ENCODE measurements at places on chromosomes 11 and 22. TPM values are rescaled to one million over a fixed set of nuclear protein-coding genes. Genes with fewer than 3 reads are reported as not detected.
A peak's percentile ranks its signal among the peaks of the same experiment; 100 is the strongest.

DNA sequence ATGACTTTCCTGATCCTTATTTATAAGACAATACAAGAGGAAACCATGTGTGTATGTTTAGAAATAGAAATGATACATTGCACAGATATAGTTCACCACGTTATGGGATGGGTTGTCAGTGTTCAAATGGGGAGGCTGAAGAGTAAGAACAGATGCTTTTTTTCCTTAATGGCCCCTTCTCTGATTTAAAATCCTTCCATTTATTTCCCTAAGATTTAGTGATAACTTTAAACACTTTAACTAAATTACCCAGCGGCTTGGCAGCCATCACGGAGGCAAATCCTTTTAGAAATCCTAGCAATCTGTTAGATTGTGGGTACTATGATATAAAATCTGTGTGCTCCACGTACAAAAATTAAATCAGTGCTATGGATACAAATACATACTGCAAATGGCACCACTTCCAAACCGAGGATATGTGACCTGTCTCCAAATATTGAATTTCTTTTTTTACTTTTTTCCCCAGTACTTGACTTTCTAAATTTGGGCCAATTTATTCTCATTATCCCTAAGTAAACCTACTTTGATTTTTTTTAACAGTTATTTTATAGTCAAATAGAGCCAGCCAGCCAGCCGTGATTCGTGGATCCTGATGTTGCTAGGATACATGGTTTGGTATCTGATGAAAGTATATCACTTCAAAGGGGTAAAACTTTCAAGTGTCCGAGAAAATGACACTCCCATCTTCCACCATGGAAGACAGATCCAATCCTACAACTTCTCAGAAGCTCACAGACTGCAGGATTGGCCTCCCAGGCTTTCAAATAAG, 46.1 kb downstream of the BDNF start:
- H3K4me1 ChIP-seq, result no peaks in the 10 kb centered on the region
- H3K4me3 ChIP-seq, result no peak overlapping the region
- no peaks in the 10 kb centered on the region for H3K36me3 ChIP-seq
- no peak for DNase-seq

DNA sequence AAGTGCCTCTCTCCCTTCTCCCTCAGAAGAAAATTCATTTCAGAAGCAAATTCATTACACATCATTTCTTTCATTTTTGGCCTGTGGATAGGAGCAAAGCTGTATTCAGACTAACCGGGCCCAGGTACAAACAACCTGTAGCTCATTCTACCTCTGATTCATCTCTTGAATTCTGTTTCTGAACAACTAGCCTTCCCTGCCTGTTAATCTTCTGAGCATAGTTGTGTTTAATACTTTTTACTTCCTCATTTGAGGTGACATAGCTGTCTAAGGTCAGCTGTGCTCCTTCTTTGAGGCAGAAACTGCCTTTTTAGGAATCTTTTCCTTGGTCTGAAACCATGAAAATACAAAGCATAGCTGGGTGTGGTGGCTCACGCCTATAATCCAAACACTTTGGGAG, 12.6 kb upstream of the IL18BP start:
- H3K27ac ChIP-seq, result no peak overlapping the region
- no peaks in the 10 kb centered on the region for H3K4me1 ChIP-seq
- H3K36me3 ChIP-seq, result no peaks in the 10 kb centered on the region
- no peak overlapping the region for H3K4me3 ChIP-seq
- no peak for DNase-seq
- no peaks in the 10 kb centered on the region for H3K27me3 ChIP-seq

- DNase-seq, result no peak
- H3K4me1 ChIP-seq, result peaks cover 3% of the 10 kb centered on the region
- no peak overlapping the region for H3K4me3 ChIP-seq
- H3K27me3 ChIP-seq, result no peaks in the 10 kb centered on the region
- H3K36me3 ChIP-seq, result no peaks in the 10 kb centered on the region
Measured at GRCh38 chr11:978781-979180, 53.1 kb downstream of the AP2A2 start.

DNA sequence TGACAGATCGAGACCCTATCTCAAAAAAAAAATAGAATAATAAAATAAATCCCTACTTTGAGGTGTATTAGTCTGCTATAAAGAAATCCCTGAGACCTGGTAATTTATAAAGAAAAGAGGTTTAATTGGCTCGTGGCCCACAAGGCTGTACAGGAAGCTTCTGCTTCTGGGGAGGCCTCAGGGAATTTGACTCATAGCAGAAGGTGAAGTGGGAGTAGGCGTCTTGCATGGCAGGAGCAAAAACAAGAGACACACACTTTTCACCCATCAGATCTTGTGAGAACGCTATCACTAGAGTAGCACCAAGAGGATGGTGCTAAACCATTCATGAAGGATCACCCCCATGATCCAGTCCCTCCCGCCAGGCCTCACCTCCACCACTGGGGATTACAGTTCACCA, 29.2 kb downstream of the CDPF1 start:
- H3K27ac ChIP-seq, result no peak overlapping the region
- H3K27me3 ChIP-seq, result no peaks in the 10 kb centered on the region
- H3K4me1 ChIP-seq, result no peaks in the 10 kb centered on the region
- H3K36me3 ChIP-seq, result peaks cover 11% of the 10 kb centered on the region

GRCh38 chr11:130094614-130095013, 24.9 kb downstream of the APLP2 start:
- no peaks in the 10 kb centered on the region for H3K36me3 ChIP-seq
- no peaks in the 10 kb centered on the region for H3K4me1 ChIP-seq
- H3K27me3 ChIP-seq, result no peaks in the 10 kb centered on the region
- H3K27ac ChIP-seq, result no peak overlapping the region

DNA sequence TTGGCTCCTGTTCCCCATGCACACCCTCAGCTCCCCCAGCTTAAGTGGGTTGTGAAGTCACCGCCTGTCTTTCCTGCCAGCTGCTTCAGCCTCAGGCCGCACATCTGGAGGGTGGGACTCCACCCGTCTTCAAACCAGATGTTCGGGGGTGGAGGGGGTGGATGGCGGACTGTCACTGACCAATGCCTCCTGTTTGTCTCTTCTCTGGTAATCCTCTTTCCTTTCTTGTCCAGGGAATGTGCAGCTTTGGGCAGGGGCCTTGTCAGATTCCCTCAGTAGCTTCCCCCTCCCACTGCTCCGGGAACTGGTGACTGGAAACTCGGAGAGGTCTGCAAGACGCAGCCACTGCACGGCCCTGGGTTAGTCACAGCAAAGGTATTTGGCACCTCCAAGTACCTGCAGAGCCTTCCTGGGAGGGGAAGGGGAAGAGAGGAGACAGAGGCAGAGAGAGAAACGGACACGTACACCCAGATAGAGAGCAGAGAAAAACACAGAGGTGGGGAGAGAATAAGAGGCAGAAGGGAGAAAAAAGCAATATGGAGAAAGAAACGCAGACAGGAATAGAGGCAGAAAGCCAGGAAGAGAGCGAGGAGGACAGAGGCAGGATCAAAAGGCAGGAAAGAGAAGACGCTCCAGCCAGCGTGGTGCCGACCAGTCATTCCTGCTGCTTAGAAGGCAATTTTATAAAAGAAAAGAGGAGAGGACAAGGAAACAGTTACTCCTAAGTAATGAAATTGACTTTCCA, 56.1 kb upstream of the TIMP3 start:
- H3K27ac ChIP-seq, result peak overlapping the region; percentile 5
- H3K27me3 ChIP-seq, result no peaks in the 10 kb centered on the region
- no peaks in the 10 kb centered on the region for H3K4me1 ChIP-seq
- H3K36me3 ChIP-seq, result no peaks in the 10 kb centered on the region
- H3K4me3 ChIP-seq, result no peak overlapping the region

- no peaks in the 10 kb centered on the region for H3K27me3 ChIP-seq
- no peak for DNase-seq
- no peak overlapping the region for H3K4me3 ChIP-seq
- no peaks in the 10 kb centered on the region for H3K36me3 ChIP-seq
Measured at GRCh38 chr11:119000906-119001305, 3.0 kb downstream of the CENATAC start.

DNA sequence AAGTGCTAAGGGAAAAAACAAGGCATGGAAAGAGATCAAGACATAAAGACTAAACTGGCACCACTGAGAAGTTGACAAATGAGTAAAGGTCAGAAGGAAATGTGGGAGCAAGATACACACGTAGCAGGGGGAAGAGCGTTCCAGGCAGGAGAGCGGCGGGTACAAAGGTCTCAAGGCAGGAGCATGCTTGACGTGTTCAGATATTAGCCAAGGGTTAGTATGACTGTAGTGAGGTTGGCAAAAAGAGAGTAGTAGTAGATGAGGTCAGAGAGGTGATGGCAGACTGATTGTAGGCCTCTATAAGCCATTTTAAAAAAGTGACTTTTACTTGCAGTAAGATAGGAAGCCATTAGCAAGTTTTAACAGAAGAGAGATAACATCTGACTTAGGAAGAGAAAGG, 9.9 kb downstream of the SYT9 start:
- no peak for DNase-seq
- no peaks in the 10 kb centered on the region for H3K4me1 ChIP-seq
- no peak overlapping the region for H3K27ac ChIP-seq
- no peak overlapping the region for H3K4me3 ChIP-seq

DNA sequence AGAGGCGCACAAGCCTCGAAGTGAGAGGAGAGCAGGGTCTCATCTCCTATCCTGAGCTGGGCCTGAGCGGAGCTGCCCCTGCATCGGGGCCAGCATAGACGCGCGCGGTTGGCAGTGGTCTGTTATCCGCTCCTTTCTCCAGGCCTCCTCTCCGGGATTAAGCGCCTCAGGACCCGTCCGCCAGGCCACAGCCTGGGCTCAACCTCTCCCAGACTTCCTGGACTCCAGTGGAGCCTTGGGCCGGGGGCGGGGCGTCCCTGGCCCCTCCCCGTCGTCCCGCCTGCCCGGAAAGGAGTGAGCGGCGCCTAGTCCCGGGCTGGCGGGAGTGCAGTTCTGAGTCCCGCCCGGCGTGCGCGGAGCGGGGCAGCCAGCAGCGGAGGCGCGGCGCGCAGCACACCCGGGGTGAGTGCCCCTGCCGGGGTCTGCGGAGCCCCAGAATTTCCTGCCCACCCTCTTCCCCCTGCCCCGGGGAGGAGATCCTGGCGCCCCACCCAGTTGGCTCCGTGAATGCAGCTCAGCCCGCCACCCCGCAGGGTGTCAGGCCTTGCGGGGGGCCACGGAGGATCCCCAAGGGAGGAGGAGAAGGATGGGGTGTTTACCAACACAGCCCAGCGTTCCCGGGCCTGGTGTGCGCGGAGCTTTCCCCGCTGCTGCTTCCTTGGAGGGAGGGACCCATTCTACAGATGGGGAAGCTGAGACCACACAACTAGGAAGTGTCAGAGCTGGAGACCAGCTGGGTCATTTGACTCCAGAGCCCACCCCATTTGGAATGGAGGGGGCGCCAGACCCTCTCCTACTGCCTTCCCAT, at the start of gene TCIRG1:
TCIRG1 (plus strand) TSS at position 308 of the 808 bp plus-strand sequence. CDS start 2,247 bp downstream, outside the sequence.
- peaks cover 10% of the 10 kb centered on the region for H3K4me1 ChIP-seq
- no peaks in the 10 kb centered on the region for H3K36me3 ChIP-seq
- peak; percentile 88 for DNase-seq
- H3K4me3 ChIP-seq, result peak within 1 kb of the TSS; percentile 63

DNA sequence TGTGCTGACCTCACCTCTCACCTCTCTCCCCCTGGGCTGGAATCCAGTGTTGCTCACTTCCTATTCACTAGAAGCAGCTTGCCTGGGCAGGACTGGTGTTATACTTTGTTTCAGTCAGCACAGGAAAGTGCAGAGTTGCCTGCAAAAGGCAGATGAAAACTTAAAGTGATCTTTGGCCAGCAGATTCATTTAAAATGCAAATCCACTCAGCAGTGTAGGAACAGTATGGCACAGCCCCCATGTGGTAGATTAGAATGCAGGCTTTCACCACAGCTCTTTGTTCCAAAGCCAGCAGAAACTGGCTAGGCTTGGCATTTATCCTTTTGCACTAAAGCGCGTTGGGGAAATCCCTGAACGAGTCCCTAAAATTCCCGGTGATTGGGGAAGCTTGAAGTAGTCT, 301.2 kb downstream of the OR4C45 start:
- H3K4me3 ChIP-seq, result no peak overlapping the region
- no peaks in the 10 kb centered on the region for H3K36me3 ChIP-seq
- DNase-seq, result no peak

GRCh38 chr22:46969491-46969890, 207.0 kb downstream of the TBC1D22A start:
- no peak for DNase-seq
- no peak overlapping the region for H3K4me3 ChIP-seq
- no peaks in the 10 kb centered on the region for H3K4me1 ChIP-seq
- no peaks in the 10 kb centered on the region for H3K36me3 ChIP-seq
- H3K27me3 ChIP-seq, result no peaks in the 10 kb centered on the region

- no peaks in the 10 kb centered on the region for H3K36me3 ChIP-seq
- DNase-seq, result no peak
- H3K4me1 ChIP-seq, result peaks cover 5% of the 10 kb centered on the region
- no peak overlapping the region for H3K4me3 ChIP-seq
- no peaks in the 10 kb centered on the region for H3K27me3 ChIP-seq
Measured at GRCh38 chr22:42174062-42174461, 43.5 kb upstream of the CYP2D6 start.

- no peaks in the 10 kb centered on the region for H3K36me3 ChIP-seq
Measured at GRCh38 chr22:30906946-30907345, 61.6 kb downstream of the MORC2 start.

- H3K4me1 ChIP-seq, result peaks cover 8% of the 10 kb centered on the region
- no peaks in the 10 kb centered on the region for H3K36me3 ChIP-seq
- no peaks in the 10 kb centered on the region for H3K27me3 ChIP-seq
- no peak for DNase-seq
- H3K4me3 ChIP-seq, result no peak overlapping the region
- H3K27ac ChIP-seq, result peak overlapping the region; percentile 87
Measured at GRCh38 chr22:17064498-17065100, 20.2 kb upstream of the IL17RA start.

XKR3 gene
- 0.74 TPM for total RNA-seq

SMCO4 gene
- total RNA-seq, result 140 TPM

NCR3LG1 gene
- total RNA-seq, result 0.41 TPM

SCO2 gene
- 8.3 TPM for total RNA-seq

KDM4F gene
- not detected for total RNA-seq

RAPSN gene
- total RNA-seq, result 1.3 TPM

BLID gene
- not detected for total RNA-seq

AGBL2 gene
- total RNA-seq, result 4.4 TPM

ART1 gene
- total RNA-seq, result not detected

Data from prostate gland (tissue), 2 donors.